ENCODE measurements at places on chromosomes 11 and 22.

DNA sequence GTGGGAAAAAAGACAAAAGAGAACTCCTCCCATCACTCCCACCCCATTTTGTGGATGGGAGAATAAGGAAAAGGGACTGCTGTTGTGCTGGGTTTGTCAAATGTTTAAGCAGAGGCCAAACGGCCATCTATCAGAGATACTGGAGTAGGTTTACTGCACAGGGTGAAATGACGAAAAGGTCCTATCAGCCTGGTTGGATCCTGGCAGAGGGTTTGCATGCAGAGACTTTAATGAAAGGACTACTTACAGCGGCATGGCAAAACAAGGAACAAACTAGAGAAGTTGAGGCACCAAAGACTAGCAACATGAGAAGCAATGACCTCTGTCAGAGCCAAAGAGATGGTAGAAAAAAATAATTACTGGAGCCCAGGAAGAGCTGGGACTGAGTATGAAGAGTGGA is 32.2 kb upstream of the HEPHL1 start:
- no peak for DNase-seq

DNA sequence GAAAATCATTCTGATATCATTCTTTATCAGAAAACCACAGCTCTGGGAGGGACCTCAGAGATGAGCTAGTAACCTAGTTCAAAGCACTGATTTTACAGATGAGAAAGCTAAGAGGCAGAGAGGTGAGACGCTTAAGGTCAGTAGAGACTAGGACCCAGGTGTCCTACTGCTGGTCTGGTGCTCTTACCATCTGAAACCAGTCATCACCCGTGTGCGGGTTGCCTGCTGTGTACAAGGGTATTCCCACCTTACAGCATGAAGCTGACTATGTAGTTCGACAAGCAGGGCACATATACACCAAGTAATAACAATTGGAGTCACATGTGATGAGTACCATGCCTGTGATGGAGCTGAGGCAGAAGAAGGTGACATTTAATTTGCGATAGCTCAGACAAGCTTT is 133.7 kb downstream of the ADAMTS15 start:
- no peak for DNase-seq

GRCh38 chr11:27770576-27770975 is 70.3 kb upstream of the BDNF start:
- DNase-seq: peak; percentile 16

DNA sequence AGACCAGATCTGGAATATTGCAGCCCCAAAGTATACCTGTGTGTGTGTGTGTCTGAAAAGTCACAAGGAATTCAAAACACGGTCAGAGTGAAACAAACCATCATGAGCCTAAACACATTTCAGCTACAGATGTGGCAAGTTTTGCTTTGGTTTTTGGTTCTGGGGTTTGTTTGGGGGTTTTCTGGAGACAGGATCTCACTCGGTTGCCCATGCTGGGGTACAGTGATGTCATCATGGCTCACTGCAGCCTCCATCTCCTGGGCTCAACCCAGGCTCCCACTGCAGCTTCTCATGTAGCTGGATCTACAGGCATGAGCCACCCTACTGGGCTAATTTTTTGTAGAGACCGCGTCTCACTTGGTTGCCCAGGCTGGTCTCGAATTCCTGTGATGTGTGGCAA is 41.4 kb upstream of the PHF21A start:
- DNase-seq: no peak

DNA sequence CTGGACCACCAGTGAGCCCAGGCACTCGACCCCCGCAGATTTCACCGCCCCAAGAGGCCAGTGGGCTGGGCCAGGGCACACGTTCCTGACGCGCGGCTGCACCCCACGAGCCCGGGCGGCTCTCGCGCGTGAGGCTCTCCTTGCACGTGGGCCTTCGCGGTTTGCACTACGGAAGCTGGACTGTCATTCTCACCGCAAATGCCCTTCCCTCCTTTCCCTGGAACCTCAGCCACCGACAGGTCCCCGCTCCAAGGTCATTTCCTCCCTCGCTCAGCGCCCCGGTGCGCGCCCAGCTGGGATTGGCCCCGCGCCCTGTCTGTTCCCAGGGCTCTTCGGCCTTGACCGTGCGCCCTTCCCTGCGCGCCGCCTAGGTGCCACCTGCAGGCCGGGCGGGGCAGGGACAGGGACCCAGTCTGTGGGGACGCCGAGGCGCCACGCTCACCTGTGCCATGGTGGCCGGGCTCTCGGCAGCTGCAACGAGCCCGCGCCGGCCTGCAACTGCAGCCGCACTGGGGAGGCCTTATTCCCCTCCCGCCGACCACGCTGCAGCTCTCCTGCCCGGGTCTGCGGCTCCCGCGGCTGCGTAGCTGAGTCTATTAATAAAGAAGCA is 2.1 kb upstream of the CPT1A start:
- peak; percentile 17 for DNase-seq

DNA sequence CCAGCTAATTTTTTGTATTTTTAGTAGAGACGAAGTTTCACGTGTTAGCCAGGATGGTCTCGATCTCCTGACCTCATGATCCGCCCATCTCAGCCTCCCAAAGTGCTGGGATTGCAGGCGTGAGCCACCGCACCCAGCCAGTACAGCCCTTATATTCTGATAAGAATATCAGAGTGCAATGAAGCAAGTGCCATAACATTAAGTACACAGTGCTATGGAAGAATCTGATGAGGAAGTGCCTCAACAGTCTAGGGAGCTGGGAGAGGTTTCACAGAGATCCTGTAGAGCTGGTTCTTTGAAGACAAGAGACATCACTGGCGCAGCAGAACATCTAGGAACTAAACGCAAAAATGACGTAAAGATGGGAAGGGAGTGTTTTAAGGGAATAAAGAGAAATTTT is 2.1 kb downstream of the RTCB start:
- DNase-seq: no peak

DNA sequence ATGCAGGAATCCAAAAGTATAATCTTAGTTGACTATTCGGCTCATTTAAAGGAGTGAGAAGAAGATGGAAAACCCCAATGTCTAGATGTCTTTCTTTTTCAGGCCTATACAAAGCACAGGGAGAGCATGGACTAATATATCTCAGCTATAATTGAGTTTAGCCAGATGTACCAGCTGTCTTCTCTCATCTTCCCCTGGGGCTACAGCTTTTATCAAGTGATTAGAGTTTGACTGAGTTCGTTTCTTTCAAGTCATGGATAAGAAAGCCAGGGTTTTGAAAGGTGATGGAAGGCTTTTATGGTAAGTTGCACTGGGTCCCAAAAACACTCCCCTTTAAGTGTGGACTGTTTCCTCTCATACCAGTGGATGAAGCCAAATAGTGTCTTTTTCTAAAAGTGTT is 1172.8 kb upstream of the TENM4 start:
- DNase-seq: no peak

- DNase-seq: no peak
These were observed 31.8 kb upstream of the CELSR1 start for GRCh38 chr22:46569055-46569847.

- peak; percentile 18 for DNase-seq
These were observed 38.1 kb upstream of the KCNQ1OT1 start for GRCh38 chr11:2737866-2738265.

GRCh38 chr11:11502263-11502861 is 119.4 kb downstream of the GALNT18 start:
- no peak for DNase-seq

DNA sequence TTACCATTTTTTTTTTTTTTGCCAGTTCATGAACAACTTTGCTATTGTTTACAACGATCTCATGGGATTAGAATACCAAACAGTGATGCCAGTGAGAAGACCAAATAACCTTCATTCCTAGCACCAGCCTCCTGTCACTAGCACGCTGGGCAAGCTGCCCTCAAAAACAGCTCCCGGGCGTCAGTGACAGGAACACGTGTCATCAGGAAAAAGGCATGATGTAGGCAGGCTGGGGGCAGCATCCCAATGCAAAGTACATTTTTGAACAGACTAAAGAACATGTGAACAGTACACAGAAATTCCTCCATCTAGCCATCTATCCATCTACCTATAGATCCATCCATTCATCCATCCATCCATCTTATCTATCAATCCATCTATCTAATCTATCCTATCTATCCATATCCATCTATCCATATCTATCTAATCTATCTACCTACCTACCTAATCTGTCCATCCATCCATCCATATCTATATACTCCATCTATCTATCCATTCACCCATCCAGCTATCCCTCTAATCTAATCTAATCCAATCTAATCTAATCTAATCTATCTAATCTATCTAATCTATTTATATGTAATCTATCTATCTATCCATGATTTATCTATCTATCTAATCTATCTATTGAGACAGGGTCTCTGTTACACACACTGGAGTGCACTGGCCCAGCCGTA is 378.5 kb downstream of the SHANK2 start:
- DNase-seq: no peak

DNA sequence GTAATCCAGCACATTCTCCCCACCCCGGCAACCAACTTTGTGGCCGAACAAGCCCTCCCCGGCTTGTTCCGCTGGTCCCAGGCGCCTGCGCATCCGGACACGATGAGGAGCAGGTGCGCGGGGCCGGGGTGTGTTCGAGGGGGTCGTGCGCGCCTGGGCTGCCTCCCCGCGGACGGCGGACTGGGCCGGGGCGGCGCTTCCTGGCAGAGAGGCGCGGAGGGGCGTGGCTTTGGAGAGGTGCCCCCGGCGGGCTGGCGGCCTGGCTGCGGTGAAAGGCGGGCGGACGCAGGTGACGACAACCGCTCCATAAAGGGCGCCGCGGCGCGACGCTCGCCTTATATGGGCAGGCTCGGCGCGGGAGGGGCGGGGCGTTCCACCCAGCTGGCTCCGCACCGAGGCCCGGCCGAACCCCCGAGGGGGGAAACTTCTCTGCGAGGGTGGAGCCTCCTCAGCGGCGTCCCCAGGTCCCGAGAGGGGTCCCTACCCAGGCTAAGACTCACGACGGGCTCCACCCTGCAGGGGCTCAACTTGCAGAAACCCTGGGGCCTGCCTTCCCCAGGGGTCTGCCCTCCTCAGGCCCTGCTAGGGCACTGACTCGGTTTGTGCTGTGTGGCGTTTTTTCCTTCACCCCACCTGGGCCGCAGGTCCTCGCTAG is 26.4 kb downstream of the TXN2 start:
- DNase-seq: peak; percentile 89

- DNase-seq: no peak
These were observed 43.1 kb upstream of the AMOTL1 start for GRCh38 chr11:94725097-94725496.

DNA sequence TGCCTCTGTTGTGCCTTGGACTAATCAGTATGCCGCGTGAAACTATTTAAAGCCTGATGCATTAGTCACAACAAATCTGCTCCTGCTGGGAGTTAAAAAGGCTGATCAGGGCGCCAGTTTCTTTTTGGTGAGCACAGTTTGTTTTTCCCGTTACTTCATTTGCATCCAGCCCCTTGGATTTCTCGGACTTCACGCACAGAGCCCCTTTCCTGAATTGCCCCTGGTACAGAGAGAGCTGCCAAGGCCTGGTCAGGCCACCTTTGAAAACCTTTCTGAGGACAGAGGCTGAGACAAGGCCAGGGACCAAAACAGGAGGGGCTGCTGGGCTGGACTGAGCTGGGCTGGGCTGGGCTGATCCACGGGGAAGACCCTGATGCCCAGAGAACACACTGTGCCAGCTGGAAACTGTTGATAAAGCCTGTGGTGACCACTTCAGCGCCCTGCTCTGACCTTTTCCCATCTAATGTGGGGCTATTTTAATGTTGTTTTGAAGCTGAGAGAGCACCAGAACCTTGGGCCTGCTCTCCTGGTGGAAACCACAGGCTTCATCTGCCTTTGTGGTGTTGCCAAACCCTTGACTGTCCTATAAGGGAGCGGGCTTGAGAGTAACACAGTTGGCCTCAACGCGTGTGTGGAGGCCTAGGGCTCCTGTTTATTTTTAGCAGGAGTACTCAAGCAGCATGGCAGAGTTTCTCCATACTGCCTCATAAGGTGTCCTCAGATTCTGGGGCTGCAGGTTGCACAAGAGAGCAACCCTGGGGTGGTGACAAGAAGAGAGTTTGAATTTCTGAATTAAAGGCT is 44.2 kb downstream of the NAV2 start:
- peak; percentile 72 for DNase-seq

DNA sequence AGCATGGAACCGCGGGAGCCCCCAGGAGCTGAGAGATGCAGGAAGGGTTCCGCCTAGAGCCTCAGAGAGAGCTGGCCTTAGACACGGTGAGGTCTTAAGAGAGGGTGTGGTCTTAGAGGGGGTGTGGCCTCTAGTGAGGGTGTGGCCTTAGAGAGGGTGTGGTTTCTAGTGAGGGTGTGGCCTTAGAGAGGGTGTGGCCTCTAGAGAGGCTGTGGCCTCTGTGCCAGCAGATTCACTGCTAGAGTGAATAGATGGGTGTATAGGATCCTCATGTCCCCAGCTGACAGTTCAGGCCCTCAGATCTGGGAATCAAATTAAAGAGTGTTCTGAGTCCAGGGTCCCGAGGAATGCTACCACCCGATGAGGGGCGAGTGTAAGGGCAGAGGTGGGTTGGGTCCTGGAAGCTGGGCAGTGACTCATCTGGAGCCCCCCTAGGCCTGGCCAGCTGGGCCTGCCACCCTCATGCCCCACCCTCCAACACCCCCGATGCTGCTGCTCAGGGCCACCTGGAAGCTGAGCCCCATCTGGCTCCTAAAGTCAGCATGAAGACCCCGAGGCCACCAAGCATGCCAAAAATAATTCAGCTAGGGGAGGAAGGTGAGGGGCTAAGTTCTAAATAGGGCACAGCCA is 49.5 kb downstream of the IGF2 start:
- DNase-seq: peak; percentile 42

GRCh38 chr11:47359162-47359561 is 6.7 kb upstream of the MYBPC3 start:
- DNase-seq: no peak

All from fibroblast of skin of right biceps (primary cell).